Stomach (tissue), 19 donors: ENCODE measurements at places on chromosomes 3 and 15.
A peak's percentile ranks its signal among the peaks of the same experiment; 100 is the strongest.

GRCh38 chr3:45870099-45870498 is 16.2 kb upstream of the CCR9 start:
- H3K36me3 ChIP-seq = no peaks in the 10 kb centered on the region
- no peak overlapping the region for H3K4me3 ChIP-seq
- H3K27me3 ChIP-seq = no peaks in the 10 kb centered on the region
- H3K4me1 ChIP-seq = peaks cover 9% of the 10 kb centered on the region

DNA sequence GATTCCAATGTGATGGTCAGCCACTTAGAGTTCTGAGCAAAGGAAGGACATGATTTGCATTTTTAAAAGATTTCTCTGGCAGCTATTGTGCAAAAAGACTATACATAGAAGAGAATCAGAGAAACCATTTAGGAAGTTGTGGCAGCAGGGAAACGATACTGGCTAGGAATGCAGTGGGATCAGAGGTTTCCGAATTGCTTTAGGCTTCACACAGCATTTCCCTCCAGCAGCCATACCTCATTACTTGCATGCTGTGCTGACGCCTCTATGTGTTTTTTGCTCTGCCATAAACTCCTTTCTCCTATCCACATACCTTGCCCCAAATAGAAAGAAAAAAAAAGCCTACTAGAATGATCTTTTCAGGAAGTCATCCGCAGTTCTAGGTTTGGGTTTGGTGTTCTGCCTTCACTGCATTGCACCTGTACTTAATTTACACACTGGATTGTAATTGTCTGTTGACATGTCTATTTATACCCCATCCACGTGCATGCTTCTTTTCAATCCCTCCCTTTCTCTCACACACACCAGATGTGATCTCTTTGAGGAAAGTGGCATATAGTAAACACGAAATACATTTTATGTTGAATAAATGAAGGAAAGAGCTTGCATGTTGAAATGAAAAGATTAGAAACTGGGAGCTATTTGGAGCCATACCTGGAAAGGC is 860.3 kb upstream of the SEMA6D start:
- no peak overlapping the region for H3K4me3 ChIP-seq
- no peaks in the 10 kb centered on the region for H3K4me1 ChIP-seq
- no peak for DNase-seq
- H3K36me3 ChIP-seq = no peaks in the 10 kb centered on the region
- H3K27me3 ChIP-seq = no peaks in the 10 kb centered on the region

- H3K27ac ChIP-seq = peak overlapping the region; percentile 42
- H3K4me3 ChIP-seq = no peak overlapping the region
- no peak for DNase-seq
- no peaks in the 10 kb centered on the region for H3K27me3 ChIP-seq
- no peaks in the 10 kb centered on the region for H3K36me3 ChIP-seq
Observed at GRCh38 chr3:48558493-48559134, 2.0 kb upstream of the PFKFB4 start.

- no peak for DNase-seq
- no peaks in the 10 kb centered on the region for H3K4me1 ChIP-seq
- no peak overlapping the region for H3K4me3 ChIP-seq
- no peaks in the 10 kb centered on the region for H3K36me3 ChIP-seq
Observed at GRCh38 chr15:46386356-46386755, 751.5 kb downstream of the SQOR start.

GRCh38 chr3:11091088-11091590 is 63.2 kb upstream of the HRH1 start:
- H3K36me3 ChIP-seq = no peaks in the 10 kb centered on the region
- no peaks in the 10 kb centered on the region for H3K27me3 ChIP-seq
- DNase-seq = no peak
- H3K4me3 ChIP-seq = no peak overlapping the region
- H3K27ac ChIP-seq = peak overlapping the region; percentile 41

- no peak overlapping the region for H3K4me3 ChIP-seq
- DNase-seq = no peak
- H3K27me3 ChIP-seq = no peaks in the 10 kb centered on the region
- peaks cover 11% of the 10 kb centered on the region for H3K4me1 ChIP-seq
- peak overlapping the region; percentile 18 for H3K27ac ChIP-seq
Observed at GRCh38 chr3:12371525-12372140, 82.8 kb downstream of the PPARG start.

GRCh38 chr3:33882296-33882695 is 83.9 kb downstream of the PDCD6IP start:
- H3K4me1 ChIP-seq = no peaks in the 10 kb centered on the region
- no peaks in the 10 kb centered on the region for H3K27me3 ChIP-seq
- no peak for DNase-seq
- H3K4me3 ChIP-seq = no peak overlapping the region
- no peak overlapping the region for H3K27ac ChIP-seq
- H3K36me3 ChIP-seq = no peaks in the 10 kb centered on the region

- no peaks in the 10 kb centered on the region for H3K4me1 ChIP-seq
- H3K36me3 ChIP-seq = no peaks in the 10 kb centered on the region
- no peak overlapping the region for H3K27ac ChIP-seq
- DNase-seq = no peak
Observed at GRCh38 chr15:70245932-70246622, 148.4 kb upstream of the TLE3 start.

GRCh38 chr15:89139613-89140499 is 51.6 kb downstream of the ABHD2 start:
- H3K4me3 ChIP-seq = no peak overlapping the region
- no peaks in the 10 kb centered on the region for H3K27me3 ChIP-seq
- H3K36me3 ChIP-seq = peaks cover 11% of the 10 kb centered on the region
- peak overlapping the region; percentile 85 for H3K27ac ChIP-seq
- DNase-seq = no peak

DNA sequence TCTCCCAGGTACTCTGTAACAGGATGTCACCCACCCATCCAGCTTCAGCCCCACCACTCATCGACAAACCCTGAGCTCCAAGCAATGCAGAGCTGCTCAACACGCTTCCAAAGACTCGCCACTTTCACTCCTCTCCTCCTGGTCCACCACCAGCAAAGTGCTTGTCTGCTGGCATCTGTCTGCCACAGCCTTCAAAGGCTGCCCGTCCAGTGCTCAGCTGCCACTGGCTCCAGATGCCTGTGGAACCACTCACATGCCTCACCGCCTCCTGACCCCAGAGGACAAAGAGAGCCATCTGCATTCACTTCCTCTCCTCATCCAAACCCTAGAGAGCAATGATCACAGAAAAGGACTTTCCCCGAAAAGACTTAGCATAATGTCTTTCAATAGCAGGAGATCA is 109.5 kb upstream of the OCA2 start:
- H3K36me3 ChIP-seq = peaks cover 41% of the 10 kb centered on the region
- no peak overlapping the region for H3K27ac ChIP-seq
- H3K4me3 ChIP-seq = no peak overlapping the region
- H3K4me1 ChIP-seq = no peaks in the 10 kb centered on the region
- peak; percentile 14 for DNase-seq
- no peaks in the 10 kb centered on the region for H3K27me3 ChIP-seq

DNA sequence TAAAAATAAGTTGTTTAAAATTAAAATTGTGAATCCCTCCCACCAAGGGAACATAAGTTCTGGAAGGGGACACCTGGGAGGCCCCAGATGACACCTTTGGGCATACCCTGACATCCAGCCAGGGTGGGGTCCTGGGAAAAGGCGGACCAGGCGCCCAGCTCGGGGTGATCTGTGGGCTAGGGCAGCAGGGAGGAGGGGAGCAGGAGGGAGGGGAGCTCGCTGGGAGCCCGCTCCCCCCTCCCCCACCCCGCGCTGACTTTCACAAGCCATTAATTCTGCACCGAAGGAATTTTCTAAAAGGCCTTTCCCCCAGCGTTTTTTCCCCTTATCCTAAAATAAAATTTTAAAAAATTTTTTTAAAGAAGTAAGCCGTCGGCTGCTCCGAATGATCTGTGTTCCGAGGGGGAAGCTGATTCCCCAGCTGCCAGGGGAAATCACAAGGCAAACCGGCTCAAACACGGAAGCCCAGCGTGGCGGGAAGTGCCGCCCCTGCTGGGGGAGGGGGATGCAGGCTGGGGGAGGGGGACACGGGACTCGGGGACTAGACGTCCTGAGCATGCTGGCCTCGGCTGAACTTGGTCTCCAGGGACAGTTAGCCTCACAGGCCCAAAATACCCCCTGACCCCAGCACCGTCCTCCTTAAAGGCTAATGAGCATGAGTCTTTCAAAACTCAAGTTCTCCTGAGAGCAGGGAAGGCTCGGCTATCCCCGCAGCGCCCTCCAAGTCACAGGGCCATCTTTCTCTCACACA is 13.9 kb downstream of the PLXND1 start:
- peak overlapping the region; percentile 81 for H3K27ac ChIP-seq
- no peaks in the 10 kb centered on the region for H3K27me3 ChIP-seq
- DNase-seq = peak; percentile 85
- H3K4me3 ChIP-seq = no peak overlapping the region
- H3K36me3 ChIP-seq = no peaks in the 10 kb centered on the region

- H3K4me3 ChIP-seq = no peak overlapping the region
- H3K27ac ChIP-seq = no peak overlapping the region
- no peaks in the 10 kb centered on the region for H3K36me3 ChIP-seq
- no peak for DNase-seq
Observed at GRCh38 chr3:2476996-2477395, 378.3 kb downstream of the CNTN4 start.

DNA sequence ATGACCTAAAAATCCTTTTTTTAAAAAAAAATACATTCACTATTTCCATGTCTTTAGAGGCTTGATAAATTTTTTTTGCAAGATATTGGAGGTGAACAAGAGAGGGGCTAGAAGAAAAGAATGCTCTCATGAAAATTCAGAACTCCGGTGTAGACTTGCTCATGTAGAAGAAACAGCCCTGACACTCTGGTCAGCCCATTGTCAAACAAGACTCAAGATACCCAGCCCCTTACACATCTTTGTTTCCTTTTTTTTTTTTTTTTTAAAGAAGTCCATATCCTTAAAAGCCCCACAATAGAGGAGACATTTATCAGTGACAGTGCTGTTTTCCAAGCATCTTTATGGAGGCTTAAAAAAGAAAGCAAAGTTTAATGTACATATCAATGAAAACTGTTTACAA is 196.8 kb upstream of the RORA start:
- H3K4me1 ChIP-seq = no peaks in the 10 kb centered on the region
- no peak overlapping the region for H3K27ac ChIP-seq
- no peak for DNase-seq
- H3K4me3 ChIP-seq = no peak overlapping the region
- no peaks in the 10 kb centered on the region for H3K36me3 ChIP-seq
- no peaks in the 10 kb centered on the region for H3K27me3 ChIP-seq

DNA sequence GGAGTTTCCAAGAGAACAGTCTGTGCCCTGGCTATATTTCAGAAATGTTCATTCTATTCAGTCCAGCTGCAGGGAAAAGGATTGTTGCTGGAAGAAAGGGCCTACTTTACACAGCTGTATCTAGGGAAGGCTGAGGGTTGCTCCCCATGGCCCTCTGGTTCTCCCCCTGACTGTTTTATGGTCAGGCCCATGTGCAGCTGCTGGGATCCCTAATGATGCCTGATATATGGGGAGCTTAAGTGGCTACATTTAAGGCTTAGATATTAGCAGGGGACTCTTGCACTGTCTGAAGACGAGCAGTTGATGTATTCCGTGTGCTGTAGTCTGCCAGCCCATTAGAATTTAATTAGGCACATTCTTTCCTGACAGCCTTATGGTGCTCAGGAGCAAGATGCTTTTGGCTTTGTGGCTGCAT is 72.0 kb downstream of the FAM43A start:
- H3K27ac ChIP-seq = peak overlapping the region; percentile 68
- H3K4me1 ChIP-seq = peaks cover 24% of the 10 kb centered on the region
- DNase-seq = peak; percentile 62
